ENCODE measurements at places on chromosomes 1 and 21.

DNA sequence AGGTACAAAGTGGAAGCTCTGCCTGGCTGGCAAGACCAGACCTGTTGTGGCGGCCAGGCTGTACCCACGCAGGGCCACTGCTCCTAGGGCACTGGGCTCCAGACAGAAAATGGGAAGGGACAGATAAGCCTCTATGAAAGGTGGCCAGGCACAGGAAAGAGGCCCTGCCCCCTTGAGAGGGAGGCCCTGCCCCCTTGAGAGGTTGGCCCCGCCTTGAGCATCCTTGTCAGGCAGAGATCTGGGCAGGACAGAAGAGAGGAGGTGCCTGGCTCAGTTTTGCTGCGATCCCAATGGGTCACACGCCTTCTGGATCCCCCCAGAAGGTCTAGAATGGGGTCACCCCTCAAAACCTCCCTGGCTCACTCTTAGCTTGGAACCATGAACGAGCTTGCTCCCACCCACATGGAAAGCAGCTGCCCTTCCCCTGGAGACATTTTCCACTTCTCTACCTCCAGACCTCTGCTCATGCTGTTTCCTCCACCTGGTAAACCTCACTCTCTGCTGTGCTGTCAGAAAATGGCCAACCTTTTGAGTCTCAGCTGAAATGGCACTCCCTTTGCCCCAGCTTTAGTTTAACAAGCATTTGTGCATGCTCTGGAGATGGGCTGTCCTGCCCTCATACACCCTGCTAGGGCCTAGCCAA lies 17.5 kb upstream of the ECE1 start:
- no peak for DNase-seq

DNA sequence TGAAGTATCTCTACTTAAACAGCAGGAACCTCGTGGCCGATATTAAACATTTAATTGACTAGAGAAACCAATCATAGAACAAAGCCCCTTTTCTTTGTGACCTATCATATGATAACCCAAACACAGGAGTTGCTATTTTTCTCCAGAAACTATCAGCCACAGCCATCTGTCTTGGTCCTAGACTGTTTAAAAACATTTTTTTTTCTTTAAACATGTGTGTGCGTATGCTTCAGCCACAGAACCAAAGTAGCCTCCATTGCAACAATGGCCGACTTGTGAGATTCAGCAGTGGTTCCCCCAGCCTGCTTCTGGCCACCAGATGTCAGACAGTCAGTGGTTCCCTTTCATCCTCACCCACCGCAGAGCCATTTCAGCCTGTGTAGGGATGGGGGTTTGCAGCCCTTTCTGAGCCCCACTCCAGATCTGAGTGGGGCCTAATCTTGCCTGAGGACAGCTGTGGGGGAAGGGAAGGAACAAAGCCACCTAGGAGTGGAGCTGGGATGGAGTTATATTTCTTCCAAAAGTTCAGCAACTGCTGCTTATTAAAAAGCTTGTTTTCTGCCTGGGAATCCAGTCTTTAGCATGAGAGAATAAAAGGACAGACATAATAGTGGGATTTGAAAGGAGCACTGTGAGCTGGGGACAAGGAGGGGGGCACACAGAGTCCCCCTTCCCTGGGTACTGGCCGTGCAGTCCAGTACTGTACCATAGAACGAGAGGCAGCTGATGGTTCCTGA lies 11.7 kb upstream of the IGSF3 start:
- no peak for DNase-seq

GRCh38 chr1:201298396-201299381 lies 15.4 kb downstream of the PKP1 start:
- DNase-seq: no peak

- no peak for DNase-seq
Observed at GRCh38 chr1:244545511-244545910, 84.4 kb downstream of the CATSPERE start.

- DNase-seq: no peak
Observed at GRCh38 chr1:172117800-172118199, 276.5 kb downstream of the DNM3 start.

GRCh38 chr1:159067699-159068621 lies 8.6 kb downstream of the AIM2 start:
- DNase-seq: no peak

- DNase-seq: no peak
Observed at GRCh38 chr1:227185291-227185690, 133.0 kb downstream of the CDC42BPA start.

- no peak for DNase-seq
Observed at GRCh38 chr1:234570329-234571120, 39.5 kb downstream of the IRF2BP2 start.

- no peak for DNase-seq
Observed at GRCh38 chr1:92587445-92587844, 100.7 kb upstream of the GFI1 start.

DNA sequence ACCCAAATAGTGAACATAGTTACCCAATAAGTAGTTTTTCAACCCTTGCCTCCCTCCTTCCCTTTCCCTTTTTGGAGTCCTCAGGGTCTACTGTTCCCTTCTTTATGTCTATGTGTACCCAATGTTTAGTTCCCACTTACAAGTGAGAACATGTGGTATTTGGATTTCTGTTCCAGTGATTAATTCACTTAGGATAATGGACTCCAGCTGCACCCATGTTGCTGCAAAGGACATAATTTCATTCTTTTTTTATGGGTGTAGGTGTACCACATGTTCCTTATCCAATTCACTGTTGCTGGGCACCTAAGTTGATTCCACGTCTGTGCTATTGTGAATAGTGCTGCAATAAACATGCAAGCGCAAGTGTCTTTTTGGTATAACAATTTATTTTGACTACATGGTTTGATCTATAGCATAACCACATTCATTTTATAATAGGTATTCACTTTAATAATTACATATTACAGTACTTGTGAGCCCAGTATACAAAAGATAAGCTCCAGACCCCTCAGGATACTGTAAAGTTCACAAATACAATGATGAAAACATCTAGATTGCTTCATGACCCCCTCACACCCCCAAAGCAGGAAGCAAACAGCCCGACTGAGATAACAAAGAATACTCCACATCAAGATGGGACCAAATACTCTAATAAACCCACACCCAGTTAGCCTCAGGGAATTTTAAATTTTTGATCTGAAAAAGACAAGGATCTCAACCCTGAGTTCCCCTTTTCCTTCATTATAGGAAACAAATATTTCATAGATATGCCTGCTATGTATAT lies 45.3 kb downstream of the PUM1 start:
- no peak for DNase-seq

GRCh38 chr1:206537141-206537540 lies 29.8 kb downstream of the RASSF5 start:
- no peak for DNase-seq

GRCh38 chr1:199170711-199171110 lies 531.9 kb downstream of the PTPRC start:
- DNase-seq: no peak

GRCh38 chr1:43443197-43443946 lies 10.4 kb downstream of the HYI start:
- no peak for DNase-seq

DNA sequence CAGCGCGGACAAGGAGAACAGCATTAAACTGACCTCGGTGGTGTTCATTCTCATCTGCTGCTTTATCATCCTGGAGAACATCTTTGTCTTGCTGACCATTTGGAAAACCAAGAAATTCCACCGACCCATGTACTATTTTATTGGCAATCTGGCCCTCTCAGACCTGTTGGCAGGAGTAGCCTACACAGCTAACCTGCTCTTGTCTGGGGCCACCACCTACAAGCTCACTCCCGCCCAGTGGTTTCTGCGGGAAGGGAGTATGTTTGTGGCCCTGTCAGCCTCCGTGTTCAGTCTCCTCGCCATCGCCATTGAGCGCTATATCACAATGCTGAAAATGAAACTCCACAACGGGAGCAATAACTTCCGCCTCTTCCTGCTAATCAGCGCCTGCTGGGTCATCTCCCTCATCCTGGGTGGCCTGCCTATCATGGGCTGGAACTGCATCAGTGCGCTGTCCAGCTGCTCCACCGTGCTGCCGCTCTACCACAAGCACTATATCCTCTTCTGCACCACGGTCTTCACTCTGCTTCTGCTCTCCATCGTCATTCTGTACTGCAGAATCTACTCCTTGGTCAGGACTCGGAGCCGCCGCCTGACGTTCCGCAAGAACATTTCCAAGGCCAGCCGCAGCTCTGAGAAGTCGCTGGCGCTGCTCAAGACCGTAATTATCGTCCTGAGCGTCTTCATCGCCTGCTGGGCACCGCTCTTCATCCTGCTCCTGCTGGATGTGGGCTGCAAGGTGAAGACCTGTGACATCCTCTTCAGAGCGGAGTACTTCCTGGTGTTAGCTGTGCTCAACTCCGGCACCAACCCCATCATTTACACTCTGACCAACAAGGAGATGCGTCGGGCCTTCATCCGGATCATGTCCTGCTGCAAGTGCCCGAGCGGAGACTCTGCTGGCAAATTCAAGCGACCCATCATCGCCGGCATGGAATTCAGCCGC lies 2.5 kb downstream of the S1PR1 start:
- DNase-seq: no peak

GRCh38 chr1:53026254-53026653 lies 35.8 kb upstream of the PODN start:
- DNase-seq: no peak

- no peak for DNase-seq
Observed at GRCh38 chr1:184215274-184215925, 163.9 kb downstream of the TSEN15 start.

GRCh38 chr1:228321895-228322294 lies 84.7 kb downstream of the TRIM11 start:
- DNase-seq: no peak

DNA sequence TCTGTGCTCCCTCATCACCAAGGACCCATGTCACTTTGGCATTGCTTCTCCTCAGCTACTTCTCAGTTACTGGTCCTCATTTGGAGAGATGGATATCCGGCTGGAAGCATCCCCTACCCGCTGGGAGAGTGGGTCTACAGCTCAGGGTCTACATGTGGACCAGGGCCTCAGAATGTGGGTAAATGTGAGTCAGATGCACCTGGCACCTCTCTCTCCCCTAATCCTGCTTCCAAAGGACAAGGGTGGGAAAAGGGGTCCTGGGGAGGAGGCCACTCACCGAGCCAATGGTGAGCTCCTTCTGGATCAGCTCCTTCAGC lies 908 bp downstream of the S100A6 start:
- no peak for DNase-seq

GRCh38 chr21:33418691-33419090 lies 15.5 kb downstream of the IFNGR2 start:
- DNase-seq: no peak

GRCh38 chr1:153934746-153935145 lies 11.8 kb downstream of the DENND4B start:
- DNase-seq: no peak

DNA sequence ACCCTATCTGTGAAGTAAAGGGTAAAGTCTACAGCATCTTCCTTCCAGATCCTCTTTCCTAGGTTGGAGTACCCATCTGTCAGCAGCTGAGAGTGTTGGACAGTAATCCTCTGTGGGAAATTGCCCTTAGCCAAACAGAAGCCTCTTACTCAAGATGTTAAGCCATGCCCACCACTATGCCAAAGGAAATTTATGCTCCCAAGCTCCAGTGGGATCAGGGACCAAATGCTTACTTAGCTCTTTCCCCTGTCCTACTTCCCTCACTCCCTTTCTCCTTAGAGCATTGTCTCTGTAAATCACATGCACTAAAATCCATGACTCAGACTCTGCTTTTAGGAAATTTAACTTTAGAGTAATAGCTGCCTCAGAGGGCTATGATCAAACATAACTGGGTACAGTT lies 254.0 kb downstream of the BRINP2 start:
- DNase-seq: no peak

Measured in activated CD4-positive, CD25-positive, alpha-beta regulatory T cell (primary cell).